ENCODE measurements at places on chromosomes 7 and 10.

DNA sequence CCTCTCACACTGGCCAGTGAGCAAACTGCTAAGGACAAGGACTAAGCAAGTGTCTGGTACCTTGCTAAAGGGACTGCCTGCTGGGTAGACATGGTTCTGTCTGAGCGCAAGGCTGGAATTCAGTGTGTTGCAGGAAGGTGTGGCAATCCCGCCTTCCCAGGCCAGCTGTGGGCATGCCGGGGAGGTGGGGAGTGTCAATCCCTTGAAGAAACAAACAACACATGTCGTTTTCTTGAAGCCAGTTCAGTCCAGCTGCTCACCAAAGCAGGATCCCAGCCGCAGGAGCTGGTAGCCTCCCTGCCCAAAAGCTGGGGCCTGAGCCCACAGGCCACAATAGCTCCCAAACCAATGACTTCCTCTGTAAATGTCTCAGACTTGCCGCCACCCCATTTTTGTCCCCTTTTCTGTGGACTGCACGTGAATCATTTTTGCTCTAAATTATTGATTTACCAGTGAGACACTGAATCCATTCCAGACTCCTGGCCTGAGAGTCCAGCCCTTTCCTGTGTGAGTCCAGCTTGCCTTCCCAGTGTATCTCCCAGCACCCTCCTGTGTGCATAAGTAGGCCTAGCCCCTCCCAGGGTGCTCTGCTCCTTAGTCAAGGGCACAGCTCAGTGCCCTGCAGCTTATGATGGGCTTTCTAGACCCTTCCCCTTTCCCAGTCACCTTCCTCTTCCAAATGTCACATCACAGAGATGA, 166.8 kb downstream of the RGS10 start:
- no peak for DNase-seq

GRCh38 chr7:151440799-151441445, 981 bp upstream of the CRYGN start:
- DNase-seq: no peak

DNA sequence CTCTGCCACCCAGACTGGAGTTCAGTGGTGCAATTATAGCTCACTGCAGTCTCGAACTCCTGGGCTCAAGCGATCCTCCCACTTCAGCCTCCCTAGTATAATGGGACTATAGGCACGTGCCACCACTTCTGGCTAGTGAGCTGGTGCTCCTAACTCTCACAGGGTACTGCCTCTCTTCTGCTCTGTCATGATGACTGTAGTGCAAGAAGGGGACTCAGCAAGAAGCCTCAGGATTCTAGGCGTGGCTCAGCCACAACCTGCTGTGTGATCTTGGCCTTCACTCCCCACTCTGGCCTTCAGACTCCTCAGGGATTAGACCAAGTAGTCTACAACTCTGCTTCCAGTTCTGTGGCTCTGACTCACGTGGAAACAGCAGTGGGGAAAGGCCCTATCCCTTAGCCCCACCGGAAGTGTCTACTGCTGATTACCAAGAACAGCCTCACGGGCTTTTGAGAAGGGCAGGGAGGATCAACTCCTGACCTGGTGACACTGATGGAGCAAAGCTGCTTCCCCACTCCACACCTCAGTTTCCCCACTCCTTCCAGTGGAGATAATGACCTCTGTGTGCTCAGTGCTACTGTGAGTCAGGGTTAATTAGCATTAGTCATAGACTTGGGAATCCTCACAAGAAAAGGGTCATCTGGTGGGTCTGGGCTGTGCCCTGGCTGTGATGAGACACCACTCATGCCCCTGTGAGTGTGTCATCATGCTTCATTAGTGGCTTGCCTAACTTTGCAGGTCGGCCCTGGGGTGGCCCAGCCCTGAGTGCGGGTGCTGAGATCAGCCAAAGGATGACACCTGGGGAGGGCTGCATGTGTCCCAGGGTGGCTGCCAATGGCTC, 41.1 kb downstream of the ZC3HC1 start:
- DNase-seq: no peak

DNA sequence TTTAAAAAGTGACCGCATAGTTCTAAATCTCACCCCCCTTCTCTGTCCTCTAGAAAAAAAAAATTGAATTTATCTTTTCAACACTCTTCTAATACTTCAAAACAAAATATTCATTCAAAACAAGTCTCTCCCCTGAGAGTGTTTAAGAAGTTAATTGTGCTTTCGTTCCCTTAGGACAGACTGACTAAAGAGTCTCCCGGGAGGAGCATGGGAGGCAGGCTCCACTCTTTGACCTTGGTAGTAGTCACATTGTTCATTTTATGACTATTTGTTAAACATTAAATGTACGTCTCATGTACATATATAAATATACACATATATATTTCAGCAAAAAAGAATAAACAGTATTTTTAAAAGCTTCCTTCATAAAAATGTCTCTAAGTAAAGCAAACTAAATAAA, 35.3 kb upstream of the SPOCK2 start:
- no peak for DNase-seq

DNA sequence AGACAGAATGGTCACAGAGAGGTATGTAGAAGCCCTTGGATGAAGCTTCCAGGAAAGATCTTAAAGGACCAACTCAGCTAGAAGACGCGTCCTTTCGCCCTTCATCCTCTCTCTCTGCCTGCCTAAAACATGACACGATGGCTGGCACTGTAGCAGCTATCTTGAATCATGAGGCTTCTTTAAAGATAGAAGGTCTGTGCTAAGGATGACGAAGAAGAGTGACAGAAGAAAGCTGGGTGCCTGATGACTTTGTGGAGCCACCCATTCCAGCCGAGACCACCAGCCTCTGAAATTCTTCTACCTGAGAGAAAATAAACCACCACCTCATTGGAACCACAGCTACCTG, 25.5 kb downstream of the WDR86 start:
- DNase-seq: no peak

GRCh38 chr10:75663947-75664664, 232.7 kb downstream of the LRMDA start:
- DNase-seq: no peak

DNA sequence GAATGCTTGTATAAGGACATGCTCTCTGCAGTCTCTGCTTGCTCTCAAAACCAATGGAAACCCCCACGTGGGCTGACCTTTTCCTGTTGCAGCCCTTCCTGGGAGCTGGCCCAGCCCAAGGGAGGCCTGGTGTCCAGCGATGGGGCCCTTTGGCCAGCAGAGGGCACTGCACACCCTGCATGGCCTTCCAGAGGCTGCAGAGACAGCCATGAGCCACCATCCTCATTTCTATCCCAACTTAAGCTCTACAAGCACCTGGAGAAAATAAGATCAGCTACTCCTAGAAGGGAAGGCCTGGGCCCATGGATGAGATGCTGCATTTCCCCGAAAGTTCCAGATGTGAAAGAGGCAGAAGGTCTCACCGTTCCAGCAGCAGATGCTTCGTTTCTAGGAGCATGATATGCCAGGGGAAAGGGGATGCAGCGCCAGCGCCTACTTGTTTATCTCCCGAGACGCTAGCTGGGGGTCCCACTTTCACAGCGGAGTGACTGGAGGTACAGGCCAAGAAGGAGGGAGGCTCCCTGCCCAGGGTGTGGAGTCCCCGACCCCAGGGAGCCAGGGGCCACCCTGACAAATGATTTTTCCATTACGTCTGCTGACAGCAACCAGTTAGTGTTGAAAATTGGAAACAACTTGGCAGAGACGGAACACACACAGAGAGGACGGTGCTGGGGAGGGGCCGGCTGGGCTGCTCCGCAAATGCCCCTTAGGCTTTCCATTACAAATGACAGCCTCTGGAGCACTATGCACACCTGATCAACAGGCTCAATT, 106.4 kb downstream of the ZRANB1 start:
- DNase-seq: peak; percentile 45

DNA sequence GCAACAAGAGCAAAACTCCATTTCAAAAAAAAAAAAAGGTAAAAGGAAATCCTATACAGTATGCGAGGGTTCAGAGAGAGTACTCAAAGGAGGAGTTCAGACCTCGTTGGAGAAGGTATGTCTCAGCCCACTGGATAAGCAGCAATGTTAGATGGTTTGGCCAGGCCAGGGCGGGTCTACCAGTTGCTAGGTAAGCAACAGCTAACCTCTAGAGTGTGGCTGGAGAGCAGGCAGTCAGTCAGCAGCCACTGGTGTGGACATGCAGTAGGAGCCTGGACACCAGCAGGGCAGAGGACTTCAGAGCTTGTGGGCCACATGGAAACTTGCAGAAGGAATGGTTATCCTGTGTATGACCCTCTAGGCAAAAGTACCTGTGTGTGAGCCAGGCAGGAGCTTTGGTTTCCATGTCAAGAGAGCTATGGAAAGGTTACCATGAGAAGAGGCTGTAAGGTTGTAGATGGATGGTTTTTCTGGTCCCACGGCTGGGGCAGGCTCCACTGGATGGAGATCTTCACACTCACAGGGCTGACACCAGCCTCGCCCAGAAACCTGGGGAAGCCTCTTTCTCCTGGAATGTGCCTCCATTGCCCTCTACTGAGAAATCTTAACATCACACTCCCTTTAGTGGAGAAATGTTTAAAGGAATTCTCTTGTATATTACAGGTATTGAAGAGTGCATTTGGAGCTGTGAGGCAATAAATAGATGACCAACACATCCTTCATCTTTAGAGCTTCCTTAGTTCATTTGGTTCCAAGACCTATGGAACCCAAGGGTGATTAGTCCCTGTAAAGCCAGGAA, 63.6 kb downstream of the CCDC186 start:
- no peak for DNase-seq

- DNase-seq: no peak
Measured at GRCh38 chr10:102713539-102713813, 721 bp downstream of the ARL3 start.

DNA sequence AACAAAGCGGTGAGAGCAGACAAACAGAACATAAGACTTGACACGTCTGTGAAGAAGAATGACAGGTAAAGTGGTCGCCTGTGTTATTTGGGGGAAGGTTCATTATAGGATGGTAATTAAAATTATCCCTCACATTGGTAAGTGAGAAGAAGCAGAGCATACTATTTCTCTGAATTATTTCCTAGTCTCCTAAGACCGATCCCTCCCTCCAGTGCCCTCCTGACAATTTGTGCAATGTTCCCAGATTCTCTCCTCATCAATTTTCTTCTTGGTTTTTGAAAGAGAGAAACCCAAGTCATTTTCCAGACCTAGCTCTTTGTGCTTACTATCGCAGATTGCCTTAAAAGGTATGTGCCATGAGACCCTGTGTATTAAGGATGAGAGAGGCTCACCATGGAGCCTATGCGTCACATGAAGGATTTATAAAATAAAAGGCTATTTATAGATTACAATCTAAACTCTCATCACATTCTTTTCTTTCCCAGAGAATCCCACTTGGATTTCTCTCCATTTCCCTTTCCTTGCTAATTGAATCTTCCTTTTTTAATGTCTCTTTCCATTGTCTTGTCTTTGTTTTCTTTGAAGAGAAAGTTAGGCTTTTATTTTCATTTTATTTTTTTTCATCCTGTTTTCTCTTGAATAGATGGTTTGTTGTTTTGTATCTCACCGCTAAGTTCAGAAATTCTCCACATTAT, 112.0 kb downstream of the PPP1R3A start:
- no peak for DNase-seq

GRCh38 chr7:107971613-107972012, 31.3 kb downstream of the LAMB1 start:
- no peak for DNase-seq

DNA sequence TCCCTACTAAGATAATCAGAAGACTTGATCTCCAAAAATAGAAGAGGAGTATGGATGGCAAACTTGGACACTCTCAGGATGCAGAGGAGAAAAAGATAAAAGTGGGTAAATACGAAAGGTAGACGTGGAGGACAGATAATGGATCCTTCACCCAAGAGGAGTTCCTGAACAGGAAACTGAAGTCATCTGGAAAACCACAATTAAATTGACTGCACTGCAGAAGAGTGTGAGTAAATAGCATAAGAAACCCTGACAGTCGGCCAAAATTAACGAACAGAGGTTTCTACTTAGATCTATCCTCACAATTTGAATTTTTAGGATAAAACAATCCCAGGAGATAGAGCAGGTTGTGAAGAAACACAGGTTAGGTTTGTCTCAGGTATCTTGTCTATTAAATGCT, 70.5 kb downstream of the SDK1 start:
- DNase-seq: no peak

DNA sequence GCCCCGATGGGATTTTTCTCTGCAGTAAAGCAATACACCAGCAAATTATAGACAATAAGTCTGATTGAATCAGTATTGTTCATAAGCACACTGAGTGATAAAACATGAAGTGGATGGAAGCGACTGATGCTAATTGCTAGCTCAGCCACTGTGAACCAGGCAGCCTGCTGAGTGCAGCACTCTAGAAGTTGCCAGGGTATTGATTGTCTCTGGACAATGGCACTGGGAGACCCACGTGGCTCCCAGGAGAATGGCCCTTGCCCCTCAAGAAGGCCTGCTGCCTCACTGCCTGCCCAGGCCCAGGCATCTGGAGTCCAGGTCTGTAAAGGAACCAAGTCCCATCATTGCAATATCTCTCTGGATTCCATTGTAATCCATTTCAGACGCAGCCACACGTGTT, 80.4 kb upstream of the TCERG1L start:
- DNase-seq: no peak

DNA sequence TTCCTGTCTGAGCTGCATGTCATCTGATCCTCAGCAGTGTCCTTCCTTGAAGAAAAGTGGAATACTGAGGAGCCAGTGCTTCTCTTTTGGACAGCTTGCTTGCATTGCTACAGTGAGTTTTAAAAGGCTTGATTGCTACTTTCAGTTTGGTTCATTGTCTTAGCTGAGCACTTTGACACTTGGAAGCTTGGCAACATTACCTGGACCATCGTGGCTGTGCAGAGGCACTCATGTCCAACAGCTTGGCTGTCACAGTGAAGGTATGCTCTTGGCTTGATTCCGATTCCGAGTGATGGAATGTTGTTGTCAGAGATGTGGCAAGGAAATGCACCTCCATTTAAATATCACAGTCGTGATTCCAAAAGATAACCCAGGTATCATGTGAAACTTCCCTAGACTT, 102.4 kb downstream of the FAS start:
- no peak for DNase-seq

DNA sequence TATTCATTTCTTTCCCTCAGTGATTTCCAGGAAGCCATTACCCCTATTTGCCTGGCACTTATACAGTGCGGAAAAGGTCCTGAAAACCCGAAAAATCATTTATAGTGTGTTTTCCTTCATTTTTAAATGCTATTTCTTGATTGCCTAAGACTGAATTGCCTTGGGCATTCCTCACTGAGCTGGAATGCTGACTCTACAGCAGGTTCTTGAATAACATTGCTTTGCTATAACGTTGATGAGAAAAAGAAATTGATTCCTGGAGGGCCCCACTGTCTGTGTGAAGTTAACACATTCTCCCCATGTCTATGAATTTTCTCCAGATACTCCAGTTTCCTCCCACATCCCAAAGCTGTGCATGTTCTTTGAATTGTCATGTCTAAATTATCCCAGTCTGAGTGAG, 308.5 kb downstream of the EXOC4 start:
- DNase-seq: no peak

GRCh38 chr10:103585011-103585405, 91.5 kb downstream of the NEURL1 start:
- DNase-seq: no peak

DNA sequence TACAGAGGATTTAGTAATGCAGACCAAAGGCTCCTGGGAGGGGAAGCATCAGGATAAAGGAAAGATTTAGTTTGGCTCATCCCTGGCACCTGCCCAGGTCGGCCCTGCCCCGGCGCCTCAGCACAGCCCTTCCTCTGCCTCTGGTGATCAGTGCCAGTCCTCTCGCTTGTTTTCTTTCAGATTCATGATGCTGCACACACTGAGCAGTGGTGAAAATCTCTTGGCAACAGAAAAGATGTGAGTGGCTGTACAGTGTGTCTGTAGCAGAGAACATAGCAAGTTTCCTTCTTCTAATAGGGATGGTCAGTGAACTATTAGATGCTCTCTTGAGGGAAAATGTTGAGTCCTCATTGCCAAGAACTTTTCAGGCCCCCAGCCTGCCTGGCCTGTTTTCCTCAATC, 994.1 kb downstream of the KCNMA1 start:
- DNase-seq: peak; percentile 30

- no peak for DNase-seq
Measured at GRCh38 chr10:23063045-23063972, 32.1 kb upstream of the MSRB2 start.

Data from COR-L47 (cell line).